ENCODE measurements at places on chromosomes 12 and 14. TPM values are rescaled to one million over a fixed set of nuclear protein-coding genes. Genes with fewer than 3 reads are reported as not detected.

- H3K4me3 ChIP-seq: no peak overlapping the region
- peak; percentile 47 for DNase-seq
- H3K27me3 ChIP-seq: no peaks in the 10 kb centered on the region
- no peaks in the 10 kb centered on the region for H3K4me1 ChIP-seq
- H3K27ac ChIP-seq: no peak overlapping the region
- no peaks in the 10 kb centered on the region for H3K36me3 ChIP-seq
Measured at GRCh38 chr12:122467983-122468382, 32.7 kb downstream of the ZCCHC8 start.

Gene EFS
- total RNA-seq: 53.2 TPM

Gene KITLG
- 21.0 TPM for total RNA-seq

DNA sequence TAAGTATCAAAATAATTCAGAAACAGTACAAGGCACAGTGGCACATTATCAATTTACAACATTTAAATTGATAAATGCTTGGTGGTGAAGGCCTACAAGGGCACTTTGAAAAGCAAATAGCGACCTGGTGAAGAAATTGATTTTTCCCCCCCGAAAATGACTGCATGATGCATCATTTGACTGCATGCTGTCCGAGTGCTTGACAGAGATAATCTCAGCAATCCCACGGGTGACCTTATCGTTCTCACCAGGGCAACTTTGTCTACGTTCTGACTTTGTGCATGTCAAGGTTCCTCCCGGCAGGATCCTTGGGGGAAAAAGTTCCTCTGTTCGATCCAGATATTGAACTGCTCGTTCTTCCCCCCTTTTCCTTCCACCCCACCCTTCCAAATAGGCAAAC lies 384.8 kb downstream of the EGLN3 start:
- H3K36me3 ChIP-seq: no peaks in the 10 kb centered on the region
- H3K27me3 ChIP-seq: no peaks in the 10 kb centered on the region
- H3K27ac ChIP-seq: no peak overlapping the region
- DNase-seq: no peak
- H3K4me3 ChIP-seq: no peak overlapping the region

GRCh38 chr12:88471331-88472045 lies 108.8 kb downstream of the KITLG start:
- H3K27ac ChIP-seq: no peak overlapping the region
- no peaks in the 10 kb centered on the region for H3K4me1 ChIP-seq
- DNase-seq: no peak

DNA sequence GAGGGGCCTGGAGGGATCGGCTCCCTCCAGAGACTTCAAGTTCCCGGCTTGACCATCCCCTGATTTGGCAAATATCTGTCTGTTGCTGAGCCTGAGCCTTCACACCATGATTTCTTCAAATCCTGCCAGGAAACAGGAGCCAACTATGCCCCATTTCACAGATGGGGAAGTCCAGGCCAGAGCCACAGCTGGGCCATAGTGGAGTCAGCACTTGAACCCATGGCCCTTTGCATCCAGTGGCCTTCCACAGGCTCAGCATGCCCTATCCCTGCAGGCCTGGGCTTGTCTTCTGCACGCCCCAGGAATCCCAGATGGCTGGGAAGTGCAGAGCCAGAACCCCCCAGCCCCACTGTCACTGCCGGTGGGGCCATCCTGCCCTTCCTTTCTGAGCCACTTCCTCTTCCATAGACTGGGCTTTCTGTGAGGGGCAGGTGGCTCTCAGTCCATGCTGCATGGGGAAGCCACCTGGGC lies 44.9 kb downstream of the CYP46A1 start:
- no peak overlapping the region for H3K4me3 ChIP-seq
- no peak for DNase-seq
- no peaks in the 10 kb centered on the region for H3K36me3 ChIP-seq
- no peaks in the 10 kb centered on the region for H3K27me3 ChIP-seq
- H3K27ac ChIP-seq: no peak overlapping the region
- no peaks in the 10 kb centered on the region for H3K4me1 ChIP-seq

- H3K4me3 ChIP-seq: no peak overlapping the region
- no peak overlapping the region for H3K27ac ChIP-seq
- no peaks in the 10 kb centered on the region for H3K4me1 ChIP-seq
- no peaks in the 10 kb centered on the region for H3K27me3 ChIP-seq
Measured at GRCh38 chr12:49260571-49261363, 4.1 kb upstream of the TUBA1C start.

DNA sequence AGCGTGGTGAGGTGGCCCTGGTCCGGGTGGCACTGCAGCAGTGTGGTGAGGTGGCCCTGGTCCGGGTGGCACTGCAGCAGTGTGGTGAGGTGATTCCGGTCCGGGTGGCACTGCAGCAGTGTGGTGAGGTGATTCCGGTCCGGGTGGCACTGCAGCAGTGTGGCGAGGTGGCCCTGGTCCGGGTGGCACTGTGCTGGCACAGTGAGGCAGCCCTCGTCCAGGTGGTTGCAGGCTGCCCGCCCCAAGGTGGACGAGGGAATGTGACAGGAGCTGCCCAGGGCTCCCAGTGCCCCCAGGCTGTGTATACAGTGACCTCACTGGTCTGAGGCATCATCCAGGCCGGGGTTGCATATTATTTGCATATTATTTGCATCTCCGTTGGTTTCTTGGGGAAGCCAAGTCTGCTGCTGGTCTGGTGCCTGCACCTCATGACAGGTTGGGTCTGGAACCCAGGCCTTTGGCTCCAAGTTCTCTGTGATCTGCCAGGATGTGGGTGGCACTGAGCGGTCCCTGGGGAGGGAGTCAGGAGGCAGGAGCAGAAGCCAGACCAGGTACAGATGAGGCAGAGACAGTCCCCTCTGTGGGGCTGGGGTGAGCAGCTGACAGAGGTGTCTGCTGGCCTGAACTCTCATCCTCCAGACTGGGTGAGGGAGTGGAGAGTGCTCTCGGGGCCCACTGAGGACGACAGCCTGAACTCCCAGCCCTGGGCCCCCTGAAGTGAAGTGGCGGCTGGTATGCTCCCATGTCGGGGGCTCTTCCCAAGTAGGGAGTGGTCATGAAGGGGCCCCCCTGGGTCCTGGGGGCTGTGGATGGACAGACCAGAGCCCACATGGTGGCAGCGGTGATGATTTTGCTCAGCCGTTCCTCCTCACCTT lies 79.3 kb downstream of the KIF26A start:
- H3K27me3 ChIP-seq: peaks cover 6% of the 10 kb centered on the region
- no peak overlapping the region for H3K27ac ChIP-seq
- no peak overlapping the region for H3K4me3 ChIP-seq

Measured in prostate gland (tissue), 2 donors.